Substantia nigra (tissue), 51 donors: ENCODE measurements at places on chromosomes 6 and 20.

GRCh38 chr20:63695424-63696305, 787 bp upstream of the TNFRSF6B start:
- no peak for DNase-seq

DNA sequence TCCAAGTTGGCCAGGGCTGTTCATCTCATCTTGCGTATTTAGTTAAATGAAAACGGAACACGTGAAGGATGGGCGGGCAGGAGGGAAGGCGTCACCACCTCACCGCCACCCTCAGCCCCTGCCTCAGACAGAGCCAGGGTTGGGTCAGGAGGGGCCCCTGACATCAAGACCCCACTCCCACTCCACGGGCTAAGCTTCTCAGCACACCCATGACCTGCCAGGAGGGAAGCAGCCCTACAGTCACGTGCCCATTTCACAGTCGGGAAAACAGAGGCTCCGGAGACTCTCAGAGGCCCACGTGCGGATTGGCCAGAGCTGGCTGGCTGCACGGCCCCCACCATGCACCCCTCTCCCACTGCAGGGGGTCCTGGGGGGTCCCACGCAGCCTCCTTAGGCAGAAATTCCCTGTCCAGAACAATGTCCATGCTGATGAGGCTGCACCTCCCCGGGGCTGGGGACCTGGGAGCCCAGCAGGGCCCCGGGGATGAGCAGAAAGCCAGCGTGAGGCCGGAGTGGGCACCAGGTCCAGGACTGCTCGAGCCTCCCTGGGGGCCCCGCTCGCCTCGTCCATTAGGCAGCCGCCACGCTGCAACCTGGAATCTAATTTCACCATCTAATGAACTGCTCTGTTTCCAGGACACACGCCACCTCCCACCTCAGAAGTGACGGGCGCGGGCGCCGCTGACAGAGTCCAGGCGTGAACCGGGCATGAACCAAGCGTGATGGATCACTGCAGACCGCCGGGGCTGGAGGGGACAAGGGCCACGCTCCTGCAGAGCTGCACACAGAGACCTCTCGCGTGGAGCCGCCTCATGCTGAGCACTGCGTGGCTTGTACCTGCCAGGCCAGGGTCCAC, 15.8 kb downstream of the KCNQ2 start:
- DNase-seq = no peak

DNA sequence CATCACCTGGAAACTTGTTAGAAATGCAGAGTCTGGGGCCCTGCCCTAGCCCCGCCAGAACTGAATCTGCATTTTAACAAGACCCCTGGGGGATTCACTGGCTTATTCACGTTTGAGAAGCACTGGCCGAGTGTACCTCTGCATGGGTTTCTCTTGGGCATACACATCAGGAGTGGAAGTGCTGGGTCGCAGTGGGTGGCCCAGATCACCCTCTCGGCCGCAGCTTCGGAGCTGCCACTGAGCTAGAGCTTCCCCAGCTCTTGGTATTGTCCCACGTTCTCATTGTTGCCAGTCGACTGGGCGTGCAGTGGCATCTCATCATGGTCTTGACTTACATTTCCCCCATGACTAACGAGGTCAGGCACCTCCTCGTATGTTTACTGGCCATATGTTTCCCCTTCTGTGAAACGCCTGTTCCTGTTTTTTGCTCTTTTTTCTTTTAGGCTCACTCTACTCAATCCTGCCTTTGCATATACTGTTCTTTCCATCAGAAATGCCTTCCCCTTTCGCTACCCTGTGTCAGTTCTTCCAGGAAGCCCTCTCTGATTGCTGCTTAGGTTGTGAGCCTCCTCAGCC, 3.0 kb upstream of the DLGAP4 start:
- no peak for DNase-seq

DNA sequence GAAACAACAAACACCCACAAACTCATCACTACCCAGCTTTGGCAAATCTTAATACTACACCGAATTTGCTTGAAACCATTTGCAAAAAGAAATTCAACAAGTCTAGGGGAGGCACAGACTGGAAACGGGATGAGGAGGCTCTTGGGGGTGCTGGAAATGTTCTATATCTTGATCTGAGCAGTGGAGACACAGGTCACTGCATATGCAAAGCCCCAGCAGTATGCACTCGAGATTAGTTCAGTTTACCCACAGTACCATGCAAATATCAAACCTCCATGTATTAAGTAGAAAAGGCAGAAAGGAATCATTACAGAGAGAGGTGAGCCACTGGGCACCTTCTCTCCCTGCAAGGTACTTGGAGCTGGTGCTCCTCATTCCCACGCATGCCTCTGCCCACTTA, 75.9 kb downstream of the PREX1 start:
- no peak for DNase-seq

GRCh38 chr20:36604952-36605398, 604 bp upstream of the RAB5IF start:
- DNase-seq = peak; percentile 23

- no peak for DNase-seq
Measured at GRCh38 chr20:63819224-63819921, 11.7 kb downstream of the ZBTB46 start.

DNA sequence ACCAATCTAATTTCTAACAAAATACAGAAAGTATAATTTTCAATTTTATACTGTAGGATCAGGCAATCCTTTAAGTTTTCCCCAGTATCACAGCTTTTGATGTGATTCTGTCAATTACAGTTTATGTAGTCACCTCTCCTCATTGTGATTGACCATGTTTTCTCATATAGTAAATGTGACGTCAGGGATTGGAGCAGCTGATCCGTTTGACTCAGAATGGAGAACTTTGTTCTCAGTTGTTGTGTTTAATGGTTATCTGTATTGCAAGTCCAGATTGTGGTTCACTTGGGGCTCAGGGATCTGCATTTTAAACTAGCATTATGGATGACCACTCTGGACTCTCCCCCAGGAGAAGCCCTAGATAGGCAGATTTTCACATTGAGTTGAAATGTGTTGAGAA, 90.6 kb downstream of the DNAH8 start:
- no peak for DNase-seq

- no peak for DNase-seq
Measured at GRCh38 chr20:37848706-37849105, 54.2 kb upstream of the VSTM2L start.

DNA sequence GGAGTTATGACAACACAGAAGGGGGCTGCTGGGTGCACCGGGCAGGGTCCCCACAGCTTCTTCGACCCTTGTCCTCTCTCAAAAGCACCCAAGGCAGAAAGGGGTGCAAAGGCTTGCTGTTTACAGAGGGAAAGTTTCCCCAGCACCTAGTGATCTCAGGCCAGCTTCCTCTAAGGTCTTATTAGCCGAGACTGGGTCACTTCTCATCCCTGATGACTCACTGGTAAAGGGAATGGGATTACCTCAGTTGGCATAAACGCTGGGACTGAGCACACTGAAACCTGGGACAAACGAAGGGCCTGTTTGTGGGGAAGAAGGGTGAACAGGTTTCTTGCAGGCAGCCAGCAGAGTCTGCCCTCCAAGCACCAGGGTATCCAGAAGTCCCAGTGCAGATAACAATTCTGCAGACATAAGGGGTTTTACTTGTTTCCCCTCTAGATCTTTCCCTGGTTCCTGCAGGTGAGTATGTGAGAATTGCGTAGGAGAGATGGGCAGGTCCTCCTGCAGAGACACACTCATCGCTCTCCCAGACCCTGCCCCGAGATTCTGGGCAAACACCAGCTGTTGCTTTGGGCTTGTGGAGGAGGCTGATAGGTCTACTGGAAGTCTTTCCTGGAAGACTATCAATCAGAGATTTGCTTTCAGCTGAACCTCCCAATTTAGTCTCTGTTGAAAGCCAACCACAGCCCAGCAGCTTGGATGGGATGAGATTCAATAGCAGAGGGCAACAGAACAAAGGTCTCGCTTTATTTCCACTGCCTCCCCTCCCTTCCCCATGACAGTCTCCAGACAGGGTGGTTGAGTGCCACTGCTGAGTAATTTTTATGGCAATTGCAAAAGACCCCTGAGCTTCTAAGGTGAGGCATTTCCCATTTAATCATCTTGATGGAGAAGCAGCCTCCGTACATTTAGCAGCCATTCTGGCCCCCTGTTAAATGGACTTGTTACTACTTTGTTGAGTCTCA, 25.7 kb downstream of the KCNG1 start:
- no peak for DNase-seq

GRCh38 chr6:52394251-52394666, 25.9 kb upstream of the EFHC1 start:
- DNase-seq = no peak

GRCh38 chr20:24996449-24997377, 4.2 kb upstream of the APMAP start:
- DNase-seq = no peak

- DNase-seq = no peak
Measured at GRCh38 chr20:57708694-57709673, 831 bp downstream of the PMEPA1 start.

- DNase-seq = no peak
Measured at GRCh38 chr6:62150048-62150663, 135.9 kb downstream of the KHDRBS2 start.

- no peak for DNase-seq
Measured at GRCh38 chr20:9360431-9360830, 154.0 kb upstream of the LAMP5 start.

GRCh38 chr20:45974896-45975565, 3.0 kb upstream of the ZNF335 start:
- no peak for DNase-seq

- no peak for DNase-seq
Measured at GRCh38 chr20:38877483-38877882, 48.7 kb upstream of the FAM83D start.

GRCh38 chr6:136701045-136701444, 91.2 kb downstream of the MAP3K5 start:
- no peak for DNase-seq

GRCh38 chr6:110392727-110393126, 22.6 kb downstream of the DDO start:
- no peak for DNase-seq

GRCh38 chr6:111615916-111616612, 10.4 kb upstream of the TRAF3IP2 start:
- DNase-seq = no peak

GRCh38 chr6:151240036-151240685, 394 bp downstream of the AKAP12 start:
- peak; percentile 42 for DNase-seq

DNA sequence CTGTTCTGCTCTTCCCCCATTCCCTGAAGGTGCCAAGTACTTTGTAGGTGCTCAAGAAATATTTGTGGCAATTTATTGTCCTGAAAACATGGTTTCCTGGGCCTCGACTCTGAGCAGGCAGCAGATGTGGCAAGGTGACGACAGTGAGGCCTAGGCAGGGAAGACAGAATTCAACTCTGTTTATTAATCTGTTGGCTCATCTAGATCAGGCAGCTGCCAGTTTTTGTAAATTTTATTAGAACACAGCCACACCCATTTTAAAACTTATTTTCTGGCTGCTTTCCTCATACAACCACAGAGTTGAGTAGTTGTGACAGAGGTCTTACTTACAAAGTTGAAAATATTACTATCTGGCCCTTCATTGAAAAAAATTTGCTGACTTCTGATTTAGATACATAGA, 24.5 kb downstream of the MAPK14 start:
- no peak for DNase-seq

GRCh38 chr6:163728442-163729126, 314.1 kb downstream of the QKI start:
- DNase-seq = no peak

DNA sequence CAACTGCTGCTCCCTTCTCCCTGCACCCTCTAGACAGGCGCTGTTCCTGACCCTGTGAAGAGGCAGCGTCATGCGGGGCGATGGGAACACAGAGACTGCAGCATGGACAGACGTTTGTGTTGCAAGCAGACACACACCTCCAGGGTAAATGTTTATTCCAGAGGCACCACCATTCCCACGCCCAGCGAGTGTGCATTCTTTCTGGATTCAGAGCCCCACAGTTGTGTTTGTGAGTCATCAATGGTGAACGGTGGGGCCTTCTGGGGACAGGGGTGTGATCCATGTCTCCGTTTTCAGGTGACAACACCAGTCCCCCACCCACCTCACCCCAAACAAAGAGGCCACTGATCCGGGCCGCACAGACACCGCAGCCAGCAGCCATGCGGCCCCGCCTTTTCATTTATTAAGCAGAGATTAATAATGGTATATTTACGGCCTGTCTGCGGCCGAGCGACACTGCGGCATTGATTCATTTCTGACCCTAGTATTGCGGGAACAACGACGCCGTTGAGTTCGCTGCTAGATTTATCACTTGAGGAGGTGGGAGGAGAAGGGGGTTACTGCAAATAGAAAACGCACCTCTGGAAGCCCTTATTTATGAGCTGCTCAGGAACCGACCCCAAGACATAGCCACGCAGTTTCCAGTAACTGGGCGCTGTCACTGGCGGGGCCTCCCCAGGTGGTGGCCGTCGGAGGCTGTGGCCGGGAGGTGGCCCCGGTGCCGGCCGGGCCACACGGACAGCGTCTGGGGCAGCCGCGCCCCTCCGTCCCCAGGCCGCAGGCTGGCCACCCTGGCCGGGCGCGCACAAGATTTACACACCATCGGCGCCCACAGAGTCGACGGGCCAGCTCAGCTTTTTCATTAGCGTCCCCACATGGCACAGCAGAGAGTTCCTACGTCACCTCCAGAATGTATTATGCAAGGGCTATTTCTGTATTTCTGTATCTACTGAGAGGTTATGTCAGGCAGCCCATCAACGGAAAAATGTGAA, 367.6 kb downstream of the THBS2 start:
- no peak for DNase-seq

- DNase-seq = no peak
Measured at GRCh38 chr6:100267721-100268123, 197.0 kb downstream of the SIM1 start.

DNA sequence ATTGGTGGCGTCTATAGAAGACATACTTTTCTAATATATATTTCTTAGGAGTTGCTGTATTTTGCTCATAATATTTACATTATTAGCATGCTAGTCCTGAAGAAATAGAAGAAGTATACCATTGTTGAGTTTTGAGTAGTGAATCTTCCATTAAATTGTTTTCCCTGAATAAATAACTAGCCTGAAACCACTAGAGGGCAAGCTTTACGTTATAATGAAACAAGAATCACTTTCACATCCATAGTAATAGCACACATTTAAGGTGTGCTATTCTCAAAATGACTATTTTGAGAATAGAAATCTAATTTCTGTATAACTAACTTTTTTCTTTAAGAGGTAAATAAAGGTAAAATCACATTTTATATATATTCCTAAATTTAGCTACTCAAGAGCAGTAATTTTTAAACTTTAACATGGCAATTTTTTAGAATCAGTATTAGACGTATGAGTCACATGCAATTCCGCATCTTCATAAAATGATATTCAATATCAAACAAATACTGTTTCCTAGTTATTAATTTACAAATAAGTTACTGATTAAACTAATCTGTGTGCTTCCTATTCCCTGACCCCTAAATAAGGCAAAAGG, 213.2 kb upstream of the MANEA start:
- DNase-seq = no peak

- DNase-seq = no peak
Measured at GRCh38 chr6:75381877-75382633, 97.5 kb upstream of the TMEM30A start.

- DNase-seq = no peak
Measured at GRCh38 chr6:80446454-80447045, 340.1 kb downstream of the BCKDHB start.

- DNase-seq = no peak
Measured at GRCh38 chr6:22082218-22082617, 214.6 kb downstream of the PRL start.
